Smooth muscle cell of the brain vasculature (primary cell): ENCODE measurements at places on chromosomes 1 and 21.

GRCh38 chr1:115426956-115427355 is 88.9 kb upstream of the NGF start:
- DNase-seq, result no peak

GRCh38 chr21:44377922-44378645 is 24.7 kb downstream of the TRPM2 start:
- no peak for DNase-seq

- no peak for DNase-seq
Observed at GRCh38 chr21:38256599-38257302, at the start of gene KCNJ15. TSS of gene KCNJ15 (plus strand) at chr21:38256991. CDS start at chr21:38299262, 42,271 bp downstream.

DNA sequence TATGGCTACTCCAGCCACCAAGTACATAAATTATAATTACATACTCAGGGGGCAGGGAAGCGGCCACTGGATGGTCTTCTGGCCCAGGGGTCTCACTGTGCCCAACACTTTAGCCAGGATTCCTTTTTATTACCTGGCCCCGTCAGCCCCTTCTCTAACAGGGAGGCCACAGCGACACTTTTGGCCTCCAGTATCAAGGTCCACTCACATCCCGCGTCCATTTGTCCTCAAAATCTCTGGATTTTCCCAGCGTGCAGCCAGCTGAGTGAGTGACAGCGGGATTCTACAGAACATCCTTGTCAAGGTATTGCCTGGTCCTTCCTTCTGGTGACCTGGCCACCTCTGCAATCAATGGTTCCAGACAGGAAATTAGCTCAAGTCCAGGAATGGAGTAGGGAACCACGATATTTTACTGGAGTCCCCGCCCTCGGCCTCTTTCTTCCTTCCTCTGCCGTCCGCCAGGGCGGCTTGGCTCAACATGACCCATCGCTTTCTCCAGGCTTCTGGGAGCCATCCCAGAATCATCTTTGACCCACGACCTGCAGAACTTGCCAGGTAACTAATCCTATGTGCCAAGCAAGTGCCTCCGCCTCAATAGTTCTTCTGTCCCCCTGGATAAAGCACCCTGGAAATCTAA is 2.7 kb upstream of the COL6A2 start:
- DNase-seq, result no peak
